ENCODE measurements at places on chromosomes 16 and 17. TPM values are rescaled to one million over a fixed set of nuclear protein-coding genes. Genes with fewer than 3 reads are reported as not detected.

The SLC25A10 gene
- total RNA-seq, result 2.8 TPM

The TBC1D3E gene
- total RNA-seq, result not detected

The GPR179 gene
- 2.5 TPM for total RNA-seq

DNA sequence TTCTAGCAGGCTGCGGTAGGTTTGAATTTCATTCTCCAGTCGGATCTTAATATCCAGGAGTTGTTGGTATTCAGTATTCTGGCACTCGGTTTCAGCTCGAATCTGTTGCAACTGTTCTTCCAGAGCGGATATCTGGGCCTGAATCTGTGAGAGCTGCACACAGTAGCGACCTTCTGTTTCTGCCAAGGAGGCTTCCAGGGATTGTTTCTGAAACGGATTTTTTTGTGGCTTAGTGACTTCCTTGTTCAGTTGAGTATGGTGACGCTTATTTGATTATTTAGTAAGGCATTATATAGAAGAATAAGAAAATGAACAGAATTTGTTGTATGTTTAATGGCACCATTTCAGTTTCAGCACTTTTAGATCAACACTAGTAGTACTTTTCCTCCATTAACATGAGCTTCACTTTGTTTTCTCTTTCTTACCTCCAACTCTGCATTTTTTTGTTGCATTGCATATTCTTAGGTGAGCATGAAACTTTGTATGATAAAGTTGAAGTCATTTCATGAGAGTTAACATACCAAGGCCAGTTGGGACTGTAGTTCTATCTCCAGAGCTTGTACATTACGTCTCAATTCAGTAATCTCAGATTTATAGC is 2.8 kb downstream of the KRT10 start:
- DNase-seq, result no peak

DNA sequence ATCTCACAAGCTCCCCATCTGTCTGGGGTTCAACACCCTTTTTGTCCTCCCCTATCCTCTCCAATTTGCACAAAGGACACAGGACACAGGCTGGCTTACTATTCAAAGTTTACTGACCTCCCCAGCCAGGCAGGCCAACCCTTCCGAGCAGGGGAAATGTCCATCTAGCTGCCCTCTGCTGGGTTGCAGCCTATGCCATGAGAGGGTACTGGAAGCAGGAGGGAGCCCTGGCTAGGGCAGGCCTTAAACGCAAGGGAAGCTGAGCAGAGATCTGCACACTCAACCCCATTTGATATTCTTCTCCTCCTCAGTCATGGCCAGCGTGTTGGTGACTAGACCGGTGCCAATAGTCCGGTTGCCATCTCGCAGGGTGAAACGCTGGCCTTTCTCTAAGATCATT is 3.5 kb downstream of the TUFM start:
- DNase-seq, result no peak

DNA sequence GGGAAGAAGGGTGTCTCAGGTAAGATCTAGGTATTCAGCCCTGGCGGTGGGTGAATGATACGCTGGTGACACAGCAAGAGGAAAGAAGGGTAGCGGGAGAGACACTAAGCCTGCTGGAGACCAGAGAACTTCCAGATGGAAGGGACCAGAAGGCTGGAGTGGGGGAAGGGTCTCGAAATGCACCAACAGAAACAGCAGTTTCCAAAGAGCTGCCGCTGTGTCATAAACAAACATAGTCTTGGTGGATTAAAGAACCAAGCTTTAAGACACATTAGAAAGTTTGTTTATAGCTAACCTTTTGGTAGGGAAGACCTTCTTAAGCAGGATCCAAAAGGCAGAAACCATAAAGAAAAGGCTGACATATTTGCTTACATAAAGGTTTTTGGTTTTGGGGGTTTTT is 20.9 kb downstream of the TRPV3 start:
- DNase-seq, result no peak

DNA sequence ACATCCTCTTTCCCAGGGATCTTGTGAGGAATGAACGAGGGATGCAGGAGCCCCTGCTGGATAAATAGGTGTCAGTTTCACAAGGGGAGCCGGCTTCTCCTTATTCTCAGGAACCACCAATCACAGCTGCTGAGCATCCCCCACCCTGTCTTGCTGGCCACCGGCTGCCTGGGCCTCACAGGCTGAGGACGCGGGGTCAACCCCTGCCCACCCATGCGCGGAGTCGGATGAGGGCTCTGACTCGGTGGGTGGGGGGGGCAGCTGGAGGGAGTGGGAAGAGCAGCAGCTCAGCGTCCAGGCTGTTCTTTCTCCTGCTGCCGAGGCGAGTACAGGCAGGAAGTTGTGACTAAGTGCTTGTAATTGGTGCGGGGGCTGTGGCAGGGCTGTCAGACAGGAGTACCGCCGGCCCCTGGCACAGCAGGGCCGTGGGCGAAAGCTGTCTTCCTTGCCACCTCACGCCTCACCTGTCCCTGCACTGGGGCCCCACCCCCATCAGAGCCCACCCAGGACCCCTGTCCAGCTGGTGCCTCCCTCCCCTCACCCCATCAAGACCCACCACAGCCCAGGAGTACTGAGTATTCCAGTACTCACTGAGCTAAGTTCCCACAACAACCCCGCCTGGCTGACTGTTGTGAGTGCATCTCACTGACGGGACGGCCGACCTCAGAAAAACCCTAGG is 11.0 kb upstream of the DPEP1 start:
- no peak for DNase-seq

DNA sequence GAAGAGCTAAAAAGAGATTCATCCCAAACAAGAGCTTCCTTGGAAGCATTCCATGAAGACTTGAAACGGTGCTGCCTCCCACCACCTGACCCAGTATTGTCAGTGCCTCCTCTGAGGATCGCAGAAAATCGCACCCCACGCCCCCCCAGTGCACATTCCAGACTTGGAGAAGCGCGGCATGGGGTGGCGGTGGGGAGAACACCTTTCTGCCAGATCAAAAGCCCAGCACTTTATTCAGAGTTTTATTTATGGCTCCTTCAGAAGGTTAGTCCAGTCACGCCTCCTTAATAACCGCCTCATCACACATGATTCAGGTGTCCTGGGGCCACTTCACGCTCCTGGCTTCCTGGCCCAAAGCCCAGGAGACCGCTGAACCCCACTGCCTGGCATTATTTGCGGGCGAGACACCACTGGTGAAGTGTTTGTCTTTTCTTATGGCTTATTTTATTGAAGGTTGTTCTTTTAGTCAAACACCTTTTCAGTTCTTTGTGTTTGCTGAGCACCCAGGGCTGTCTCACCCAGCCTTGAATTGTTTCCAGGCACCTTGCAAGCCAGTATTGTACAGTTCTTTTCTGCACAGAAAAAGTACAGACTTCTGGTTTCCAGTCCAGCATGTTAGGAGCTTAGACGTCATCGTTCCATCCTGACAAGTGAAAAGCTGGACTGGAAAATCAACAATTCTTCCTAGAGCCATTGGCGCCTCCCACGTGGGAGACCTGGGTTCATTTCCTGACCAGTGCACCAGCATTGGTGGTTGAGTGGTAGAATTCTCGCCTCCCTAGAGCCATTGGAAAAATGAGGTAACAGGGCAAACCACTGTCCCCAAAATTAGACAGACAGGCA is 79.6 kb upstream of the CACNG5 start:
- no peak for DNase-seq

GRCh38 chr17:17933775-17934174 is 38.4 kb downstream of the TOM1L2 start:
- DNase-seq, result no peak
